SHP77 (cell line): ENCODE measurements at places on chromosomes 12 and 14.

DNA sequence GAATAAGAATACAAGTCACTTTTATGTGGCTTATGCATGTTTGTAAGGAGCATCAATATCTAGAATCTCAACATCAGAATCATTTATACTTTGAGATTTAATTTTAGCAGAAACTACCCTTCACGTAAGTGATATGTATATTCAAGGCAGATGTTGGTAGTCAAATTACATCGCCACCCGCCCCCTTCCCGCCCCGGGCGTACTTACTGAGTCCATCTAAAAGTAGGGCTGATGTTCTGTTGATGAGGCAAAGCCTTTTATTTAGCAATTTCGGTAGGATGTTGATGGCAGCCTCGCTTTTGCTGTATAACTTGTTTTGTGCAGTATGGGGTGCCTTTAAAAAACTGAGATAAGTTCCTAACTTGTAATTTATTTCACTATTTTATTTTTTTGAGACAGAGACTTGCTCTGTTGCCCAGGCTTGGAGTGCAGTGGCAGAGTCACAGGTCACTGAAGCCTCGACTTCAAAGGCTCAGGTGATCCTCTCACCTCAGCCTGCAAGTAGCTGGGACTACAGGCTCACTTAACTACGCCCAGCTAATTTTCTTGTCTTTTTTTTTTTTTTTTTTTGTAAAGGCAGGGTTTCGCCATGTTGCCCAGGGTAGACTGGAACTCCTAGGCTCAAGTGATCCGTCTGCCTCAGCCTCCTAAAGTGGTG, 30.8 kb downstream of the KTN1 start:
- no peak for DNase-seq

DNA sequence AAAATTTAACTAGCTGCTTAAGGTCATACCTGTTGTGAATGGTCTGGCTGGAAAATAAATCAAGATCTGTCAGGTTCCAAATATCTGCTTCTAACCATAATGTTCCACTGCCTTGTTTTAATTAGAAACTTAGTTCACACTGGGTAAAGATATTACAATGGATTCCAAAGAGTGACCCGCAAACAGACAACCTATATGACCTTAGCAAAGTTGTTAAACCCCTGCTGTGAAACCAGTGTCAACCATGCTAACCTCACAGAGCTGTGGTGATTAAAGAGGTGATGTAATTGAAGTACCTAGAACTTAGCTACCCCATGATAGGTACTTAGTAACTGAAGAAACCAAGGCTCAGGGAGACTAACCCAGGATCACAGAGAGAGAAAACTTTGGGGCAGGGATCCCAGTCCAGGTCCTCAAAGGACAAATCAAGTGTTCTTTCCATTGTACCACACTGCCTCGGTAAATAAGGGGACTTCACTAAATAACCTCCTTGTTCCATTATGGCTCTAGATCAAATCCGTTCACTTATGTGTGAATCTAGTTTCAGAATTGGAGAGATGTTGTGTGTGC, 2.2 kb downstream of the GUCY2C start:
- no peak for DNase-seq

DNA sequence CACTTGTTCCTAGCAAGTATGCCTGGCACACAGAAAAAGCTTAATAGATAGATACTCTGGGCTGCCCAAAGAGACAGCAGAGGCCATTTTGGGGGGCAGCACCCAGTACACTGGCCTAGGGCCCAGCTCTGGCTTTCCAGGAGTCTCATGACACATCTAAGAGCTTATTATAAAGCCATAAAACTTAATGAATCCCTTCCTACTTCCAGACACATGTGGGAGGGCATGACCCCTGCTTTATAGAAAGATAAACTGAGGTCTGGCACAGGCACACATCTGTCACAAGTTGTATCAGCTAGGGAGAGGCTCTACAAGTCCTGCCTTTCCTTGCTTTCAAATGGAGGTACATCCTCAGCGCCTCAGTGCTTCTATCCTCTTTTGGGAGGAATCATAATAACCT, 27.1 kb downstream of the FMNL3 start:
- no peak for DNase-seq

- DNase-seq, result peak; percentile 13
Observed at GRCh38 chr12:108495054-108495453, 20.0 kb upstream of the FICD start.

- DNase-seq, result no peak
Observed at GRCh38 chr12:108253540-108253939, 85.6 kb downstream of the CMKLR1 start.

DNA sequence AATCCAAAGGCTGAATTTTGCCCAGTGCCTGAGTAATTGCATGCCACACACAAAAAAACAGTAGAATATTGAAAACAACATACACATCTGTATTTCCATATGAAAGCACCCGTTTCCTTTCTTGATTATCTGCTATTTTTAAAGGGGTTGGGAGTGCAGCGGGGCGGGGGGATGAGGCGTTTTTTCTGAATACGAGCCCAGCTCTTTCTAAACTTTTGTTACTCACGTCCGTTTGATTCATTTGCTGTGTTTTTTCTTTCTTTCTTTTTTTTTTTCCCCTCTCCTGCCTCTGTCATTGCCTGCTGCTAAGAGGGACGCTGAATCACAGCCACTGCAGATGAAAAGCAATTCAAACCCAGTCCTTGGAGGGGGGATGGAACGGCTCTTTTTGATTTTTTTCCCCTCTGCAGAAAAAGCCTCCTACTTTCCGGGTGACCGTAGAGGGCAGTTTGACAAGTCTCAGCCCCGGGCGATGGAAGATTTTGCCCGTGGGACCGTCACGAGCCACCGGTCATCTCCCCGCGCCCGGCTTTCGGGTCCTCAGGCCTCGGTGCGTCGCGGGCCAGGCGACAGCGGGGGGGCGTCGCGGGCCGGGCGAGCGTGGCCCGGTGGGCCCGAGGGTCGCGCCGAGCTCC, 572 bp upstream of the RASSF8 start:
- no peak for DNase-seq

DNA sequence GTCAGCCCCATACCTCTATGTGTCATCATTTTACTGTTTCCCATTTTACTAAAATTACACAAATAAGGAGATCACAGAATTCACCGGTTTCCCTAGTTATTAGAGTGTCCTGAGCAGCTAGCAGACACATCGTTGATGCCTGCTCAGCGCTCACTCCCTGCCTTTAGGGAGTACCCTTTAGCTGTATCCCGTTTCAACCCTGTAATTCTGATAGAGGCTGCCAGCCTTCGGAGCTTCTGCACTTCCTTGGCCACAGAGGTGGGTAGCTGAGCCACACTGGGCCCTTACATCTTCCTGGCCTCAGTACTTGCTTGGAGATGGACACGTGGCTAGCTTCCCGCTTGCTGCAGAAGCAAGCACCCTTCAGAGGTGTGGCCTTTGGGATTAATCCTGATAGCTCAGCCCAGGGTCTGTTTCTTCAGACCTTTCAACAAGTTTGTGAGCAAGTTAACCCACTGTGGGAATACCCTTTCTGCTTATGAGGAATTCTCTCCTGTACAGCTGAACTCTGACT, 14.3 kb upstream of the FBXW8 start:
- no peak for DNase-seq

- no peak for DNase-seq
Observed at GRCh38 chr12:77343291-77343690, 277.9 kb upstream of the E2F7 start.

GRCh38 chr12:82952946-82953345, 266.2 kb downstream of the TMTC2 start:
- no peak for DNase-seq

DNA sequence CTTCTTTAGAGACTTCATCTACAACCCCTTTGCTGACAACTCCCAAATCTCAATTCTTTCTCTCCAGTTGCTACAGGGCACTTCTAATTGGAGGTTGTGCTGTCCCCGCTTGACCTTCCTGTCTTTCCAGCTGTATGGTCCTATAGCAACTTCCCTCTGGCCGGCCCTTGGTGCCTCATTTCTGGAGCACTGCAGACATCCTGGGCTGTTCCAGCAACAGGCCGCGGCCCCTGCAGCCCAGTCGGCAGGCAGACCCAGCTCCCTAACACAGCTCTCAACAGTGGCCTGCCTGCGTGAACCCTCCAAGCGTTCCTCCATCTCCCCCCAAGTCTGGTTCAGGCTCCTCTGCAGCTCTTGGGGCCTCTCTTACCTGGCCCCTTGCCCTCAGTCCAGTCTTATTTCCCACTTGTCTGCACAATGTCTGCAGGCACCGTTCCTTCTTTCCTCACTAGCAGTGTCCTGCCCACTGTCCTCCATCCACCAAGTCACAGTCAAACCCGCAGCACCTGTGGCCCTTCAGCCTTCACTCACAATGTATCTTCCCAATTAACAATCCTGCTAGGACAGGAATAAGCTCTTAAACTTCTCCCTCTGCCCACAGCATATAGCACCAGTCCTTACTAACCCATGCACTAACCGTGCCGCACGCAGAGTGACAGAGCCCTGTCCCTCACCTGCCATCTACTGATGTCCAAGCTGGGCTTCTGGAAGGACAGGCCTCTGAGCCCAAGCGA, 1.6 kb upstream of the EML1 start:
- DNase-seq, result no peak

GRCh38 chr14:102509746-102510615, at the start of gene ANKRD9:
ANKRD9 (minus strand) TSS chr14:102509776; CDS start chr14:102507889, 1,887 bp downstream.
- peak; percentile 78 for DNase-seq

DNA sequence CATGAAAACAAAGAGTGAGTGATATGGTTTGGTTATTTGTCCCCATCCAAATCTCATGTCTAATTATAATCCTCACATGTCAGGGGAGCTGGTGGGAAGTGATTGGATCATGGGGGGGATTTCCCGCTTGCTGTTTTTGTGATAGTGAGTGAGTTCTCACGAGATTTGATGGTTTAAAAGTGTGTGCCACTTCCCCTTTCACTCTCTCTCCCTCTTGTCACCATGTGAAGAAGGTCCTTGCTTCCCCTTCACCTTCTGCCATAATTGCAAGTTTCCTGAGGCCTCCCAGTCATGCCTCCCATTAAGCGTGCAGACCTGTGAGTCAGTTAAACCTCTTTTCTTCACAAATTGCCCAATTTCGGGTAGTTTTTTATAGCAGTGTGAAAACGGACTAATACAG, 2.1 kb upstream of the ATXN7L3B start:
- no peak for DNase-seq

DNA sequence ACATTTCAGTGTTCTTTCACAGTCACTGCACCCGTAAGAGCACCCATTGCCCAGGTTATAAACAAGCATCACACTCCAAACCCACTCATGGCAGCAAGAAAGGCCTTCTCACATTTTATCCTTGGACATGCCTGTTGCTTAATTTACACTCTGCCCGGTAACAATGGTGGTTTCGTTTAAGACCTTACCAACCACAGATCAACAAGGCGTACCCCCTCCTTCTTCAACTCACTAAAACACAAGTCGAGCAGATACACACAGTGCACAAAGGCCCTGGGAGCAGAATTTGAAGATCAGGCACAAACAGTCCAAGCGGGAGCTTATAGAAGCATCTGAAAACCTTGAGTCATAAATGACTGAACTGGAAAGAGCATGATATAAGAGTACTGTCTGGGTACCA, 98.1 kb downstream of the GALC start:
- no peak for DNase-seq

DNA sequence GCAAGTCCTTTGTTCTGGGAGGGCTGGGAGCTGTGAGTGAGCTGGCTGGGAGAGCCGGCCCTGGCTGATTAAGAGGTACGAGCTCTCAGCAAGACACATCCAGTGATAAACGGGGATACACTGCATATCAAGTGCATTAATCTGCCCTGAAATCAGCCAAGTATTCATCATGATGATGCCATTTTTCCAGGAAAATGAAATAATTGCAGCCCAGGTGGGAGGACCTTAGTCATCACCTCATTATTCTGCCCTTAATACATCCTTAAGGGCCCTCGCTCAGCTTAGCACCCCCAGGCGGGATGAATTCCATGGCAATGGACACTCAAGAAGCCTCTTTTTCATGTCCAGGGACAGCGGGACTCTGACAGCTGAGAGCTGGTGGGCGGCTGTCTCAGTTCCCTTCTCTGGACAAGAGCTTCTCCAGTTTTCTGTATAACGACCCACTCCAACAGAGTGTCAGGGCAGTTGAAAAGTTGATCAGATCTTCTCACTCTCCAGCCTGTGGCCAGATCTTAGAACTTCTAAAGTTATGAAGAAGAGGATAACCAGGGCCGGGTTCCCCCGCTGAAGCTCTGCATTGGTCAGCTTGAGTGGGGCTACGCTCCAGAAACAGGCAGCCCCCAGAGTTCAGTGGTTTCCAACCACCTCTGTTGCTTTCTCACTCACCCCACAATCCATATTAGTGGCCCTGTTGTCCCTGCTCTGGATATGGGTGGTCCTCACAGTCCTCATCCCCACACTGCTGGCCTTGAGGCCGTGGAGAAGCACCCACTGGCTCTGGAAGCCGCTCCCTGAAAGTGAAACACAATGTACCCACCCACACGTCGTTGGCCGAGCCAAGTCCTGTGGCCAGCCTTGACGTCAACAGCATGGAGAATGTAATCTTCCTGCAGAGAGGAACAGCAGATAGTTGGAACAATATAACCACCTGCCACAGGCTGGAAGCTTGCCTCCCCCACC, 306.2 kb upstream of the DIO3 start:
- no peak for DNase-seq

DNA sequence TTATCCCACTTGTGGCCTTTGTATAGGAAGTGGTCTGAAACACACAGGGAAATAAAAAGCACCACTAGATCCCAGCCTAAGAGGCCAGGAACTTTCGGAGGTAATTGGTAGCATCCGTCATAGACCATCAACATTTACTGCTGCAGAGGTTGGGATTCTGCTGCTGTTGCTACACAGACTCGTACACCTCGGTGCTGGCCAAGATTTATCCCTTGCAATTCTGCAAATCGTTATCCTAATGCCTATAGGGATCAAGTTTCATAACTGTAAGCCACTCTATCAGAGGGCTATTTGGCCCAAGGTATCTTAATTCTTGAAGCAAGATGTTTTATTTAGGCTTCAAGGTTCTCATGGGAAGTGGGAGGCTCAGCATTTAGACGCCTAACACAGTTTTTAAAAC, 913.6 kb downstream of the GALC start:
- DNase-seq, result no peak

DNA sequence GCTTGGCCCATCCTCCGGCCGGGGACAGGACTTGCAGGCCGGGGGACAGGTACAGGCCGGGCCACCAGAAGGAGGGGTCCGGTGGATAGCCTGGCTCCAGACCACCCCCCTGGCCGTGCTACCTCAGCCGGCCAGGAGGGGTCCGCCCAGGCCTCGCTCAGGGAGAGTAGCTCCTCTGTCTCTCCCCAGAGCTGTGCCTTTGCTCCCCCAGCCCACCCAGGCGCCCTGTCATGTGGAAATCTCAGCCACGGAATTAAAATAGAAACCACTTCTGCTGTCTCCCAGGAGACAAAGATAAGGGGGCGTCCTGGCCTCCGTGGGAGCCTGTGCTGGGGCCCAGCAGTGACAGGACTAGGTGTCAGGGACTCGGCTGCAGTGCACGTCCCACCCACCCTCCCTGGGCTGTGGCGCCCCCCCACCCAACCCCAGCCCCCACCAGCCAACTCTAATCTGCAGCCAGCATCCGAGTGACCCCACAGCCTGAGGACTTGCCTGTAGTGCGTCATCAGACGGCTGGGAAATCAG, 3.3 kb upstream of the CRIP2 start:
- DNase-seq, result no peak

- no peak for DNase-seq
Observed at GRCh38 chr12:131980263-131980662, 30.5 kb downstream of the EP400 start.

- no peak for DNase-seq
Observed at GRCh38 chr12:76790564-76791552, 26.9 kb downstream of the ZDHHC17 start.

- DNase-seq, result no peak
Observed at GRCh38 chr12:112179341-112179740, 54.0 kb downstream of the TRAFD1 start.
